ENCODE measurements at places on chromosomes 1 and 21.

DNA sequence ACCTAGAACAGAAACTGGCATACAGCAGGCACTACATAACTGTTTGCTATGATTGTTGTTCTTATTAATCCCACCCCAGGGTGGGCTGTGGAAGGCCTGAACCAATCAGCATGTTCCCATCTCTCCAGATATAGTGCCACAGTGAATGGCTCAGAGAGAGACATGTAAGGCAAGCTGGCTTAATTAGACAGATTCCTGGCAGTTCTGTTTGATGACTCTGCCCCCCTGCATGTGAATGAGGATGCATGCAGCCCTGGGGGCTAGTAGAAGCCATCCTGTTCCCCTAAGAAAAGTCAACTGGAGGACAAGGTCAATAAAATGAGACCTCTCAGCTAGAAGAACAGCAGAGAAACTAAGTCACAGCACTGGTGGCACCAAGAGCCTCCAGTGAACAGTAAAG, 130.3 kb downstream of the GLIS1 start:
- no peak for DNase-seq

- DNase-seq: no peak
These were observed 362.4 kb upstream of the KAZN start for GRCh38 chr1:14236097-14236496.

- no peak for DNase-seq
These were observed 25.3 kb downstream of the OPTC start for GRCh38 chr1:203519053-203519840.

- no peak for DNase-seq
These were observed 23.7 kb downstream of the ERRFI1 start for GRCh38 chr1:8002329-8002910.

DNA sequence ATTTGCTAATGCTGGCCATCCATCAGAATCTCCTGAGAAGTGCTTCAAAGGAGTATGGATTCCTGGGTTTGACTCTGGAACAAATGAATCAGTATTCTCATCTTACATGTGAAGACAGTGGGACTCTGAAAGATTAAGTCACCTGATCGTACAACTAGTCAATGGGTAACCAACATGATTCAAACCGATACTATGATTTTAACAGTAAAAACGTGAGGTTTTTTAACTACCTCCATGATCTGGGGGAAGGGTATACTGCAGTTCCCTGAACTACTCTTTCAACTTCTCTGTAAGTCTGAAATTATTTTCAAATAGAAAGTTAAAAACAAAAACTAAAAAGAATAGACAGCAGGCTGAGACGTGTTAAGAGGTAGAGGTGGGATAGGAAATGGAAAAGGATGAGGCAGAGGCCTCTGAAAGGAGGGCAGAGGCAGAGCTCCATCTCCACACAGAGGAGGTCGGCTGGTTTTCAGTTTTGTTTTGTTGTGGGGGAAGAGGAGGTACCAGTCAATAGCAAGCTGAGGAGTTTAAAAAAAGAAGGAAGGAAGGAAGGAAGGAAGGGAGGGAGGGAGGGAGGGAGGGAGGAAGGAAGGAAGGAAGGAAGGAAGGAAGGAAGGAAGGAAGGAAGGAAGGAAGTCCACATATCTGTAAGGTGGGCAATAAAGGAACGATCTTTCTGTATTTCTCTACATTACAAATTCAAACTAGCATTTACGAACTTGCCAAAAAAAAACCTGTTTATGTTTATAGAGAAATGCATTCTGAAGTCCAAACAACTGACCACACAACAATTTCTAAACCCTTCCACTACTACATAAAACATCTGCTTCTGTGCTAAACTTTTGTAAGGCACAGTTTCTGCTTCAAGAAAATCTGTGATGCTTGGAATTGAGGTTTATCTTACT, 213.1 kb downstream of the RERE start:
- DNase-seq: no peak

- no peak for DNase-seq
These were observed 27.8 kb upstream of the ZNF281 start for GRCh38 chr1:200437556-200438203.

DNA sequence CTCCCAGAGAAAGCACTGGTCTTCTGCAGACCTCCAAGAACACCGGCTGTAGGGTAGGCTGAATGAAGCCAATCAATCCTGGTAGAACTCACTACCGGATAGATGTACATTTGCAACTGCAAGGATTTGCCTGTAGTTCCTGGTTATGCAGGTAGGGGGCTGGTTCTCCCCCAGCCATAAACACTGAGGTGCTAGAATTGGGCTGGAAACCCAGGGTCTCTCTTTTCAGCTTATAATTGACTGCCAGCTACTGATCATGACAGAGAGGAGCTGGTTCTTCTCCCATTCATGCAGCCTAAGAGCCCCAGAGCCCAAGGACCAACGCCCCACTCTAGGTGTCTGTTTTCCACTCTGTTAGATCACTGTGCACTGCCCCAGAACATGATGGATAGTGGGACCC, 21.5 kb upstream of the MTARC2 start:
- no peak for DNase-seq

GRCh38 chr1:9438431-9439073, 100.7 kb upstream of the SLC25A33 start:
- DNase-seq: peak; percentile 48

GRCh38 chr1:184708084-184708676, 46.5 kb downstream of the EDEM3 start:
- DNase-seq: no peak

DNA sequence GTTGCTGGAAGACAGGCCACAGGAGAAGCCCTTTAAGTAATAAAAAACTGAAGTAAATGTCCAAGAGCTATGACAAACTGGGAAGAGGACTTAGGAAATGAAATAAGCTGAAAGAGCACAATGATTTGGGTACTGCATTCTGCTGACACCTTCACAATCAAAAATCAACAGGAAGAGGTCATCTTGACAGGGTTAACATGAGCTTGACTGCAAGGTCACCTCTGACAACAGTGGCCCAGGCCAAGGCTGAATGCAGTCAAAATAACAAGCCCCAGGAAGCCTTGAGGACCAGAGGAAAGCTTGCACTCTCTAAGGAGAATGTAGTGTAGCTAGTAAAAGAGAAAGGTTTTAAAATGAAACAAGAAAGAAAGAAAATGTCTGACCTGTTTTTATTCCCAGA, 179.3 kb downstream of the SEC16B start:
- DNase-seq: no peak
